ENCODE measurements at places on chromosomes 11 and 22. TPM values are rescaled to one million over a fixed set of nuclear protein-coding genes. Genes with fewer than 3 reads are reported as not detected.

Gene TRAF6
- 9.7 TPM for total RNA-seq

Gene LRP5
- 60.3 TPM for total RNA-seq

DNA sequence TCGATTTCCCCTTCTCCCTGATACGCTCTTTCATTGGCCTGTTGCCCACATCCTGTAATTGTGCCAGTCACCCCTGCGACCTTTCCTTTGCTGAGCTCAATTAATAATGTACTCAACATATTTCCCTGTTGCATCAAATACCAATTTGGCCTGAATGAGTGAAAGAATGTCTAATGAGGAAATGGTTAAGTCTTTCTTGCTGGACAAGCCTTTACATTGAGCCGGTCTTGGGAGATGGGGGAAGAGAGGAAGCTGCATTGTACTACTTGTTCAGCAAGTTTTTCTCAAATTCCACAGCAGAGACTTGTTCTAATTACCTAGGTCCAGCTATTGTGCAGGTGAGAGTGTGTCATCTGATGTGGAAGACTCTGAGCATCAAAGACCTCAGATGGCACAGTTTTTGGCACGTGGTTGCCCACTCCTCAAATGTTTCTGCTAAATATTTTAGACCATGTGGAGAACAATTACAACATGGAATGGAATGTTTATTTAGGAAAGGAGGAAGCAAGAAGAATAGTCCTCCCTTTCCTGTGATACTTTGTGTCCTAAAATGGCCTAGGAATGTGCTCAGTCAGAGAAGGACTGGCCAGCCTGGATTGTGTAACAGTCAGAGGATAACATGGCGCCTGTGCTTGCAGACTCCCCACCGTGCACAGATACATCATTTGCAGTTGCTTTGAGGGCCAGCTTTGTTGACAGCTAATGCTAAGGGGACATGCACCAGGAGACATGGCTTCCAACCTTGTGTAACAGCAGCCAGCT, 129.5 kb upstream of the E2F8 start:
- DNase-seq = peak; percentile 57

DNA sequence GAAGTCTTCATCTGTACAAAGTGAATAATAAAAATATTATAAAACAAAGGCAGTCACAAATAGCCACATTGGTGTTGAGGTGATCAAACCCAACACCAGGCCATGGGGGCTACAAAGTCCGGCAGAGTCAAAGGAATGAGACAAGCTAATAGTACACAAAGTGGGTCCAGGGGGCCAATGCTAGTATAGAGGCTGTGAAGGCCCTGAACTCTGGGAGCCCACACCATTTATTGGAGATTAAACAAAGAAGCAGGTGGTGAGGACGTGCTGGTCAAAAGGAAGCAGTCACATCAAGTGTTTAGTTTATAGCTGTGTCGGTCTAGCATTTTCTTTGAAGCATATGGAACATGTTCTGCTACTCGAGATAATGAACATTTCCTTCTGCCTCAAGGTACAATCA, 58.6 kb upstream of the CCT8L2 start:
- no peak for DNase-seq

Gene SCGB1D2
- total RNA-seq = not detected
